ENCODE measurements at places on chromosomes 4 and X. TPM values are rescaled to one million over a fixed set of nuclear protein-coding genes. Genes with fewer than 3 reads are reported as not detected.

ASB9 gene
- total RNA-seq, result 0.32 TPM

DNA sequence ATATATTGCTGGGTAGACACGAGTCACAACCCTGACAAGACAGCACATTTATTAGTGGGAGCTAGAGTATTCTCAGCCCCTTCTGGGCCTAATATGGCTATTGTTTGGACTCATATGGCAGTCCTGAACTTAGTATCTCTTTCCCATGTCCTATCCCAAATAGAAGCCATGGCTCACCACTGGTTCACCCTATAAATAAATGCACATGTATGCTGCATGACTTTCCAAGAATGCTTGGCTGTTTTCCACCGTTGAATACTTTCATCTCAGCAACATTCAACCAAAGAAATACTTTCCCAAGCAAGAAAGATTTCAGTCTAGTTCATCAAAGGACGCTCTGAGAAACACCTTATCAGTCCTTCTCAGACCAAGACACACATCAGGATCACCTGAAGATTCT lies 36.7 kb downstream of the SMPX start:
- no peaks in the 10 kb centered on the region for H3K27me3 ChIP-seq
- DNase-seq, result no peak
- no peaks in the 10 kb centered on the region for H3K36me3 ChIP-seq
- H3K4me3 ChIP-seq, result no peak overlapping the region

- H3K27me3 ChIP-seq, result peaks cover 3% of the 10 kb centered on the region
- H3K4me1 ChIP-seq, result no peaks in the 10 kb centered on the region
- DNase-seq, result no peak
These were observed 114.1 kb downstream of the SOWAHB start for GRCh38 chr4:76783836-76784235.

- H3K36me3 ChIP-seq, result no peaks in the 10 kb centered on the region
- no peaks in the 10 kb centered on the region for H3K27me3 ChIP-seq
- DNase-seq, result no peak
- no peaks in the 10 kb centered on the region for H3K4me1 ChIP-seq
- no peak overlapping the region for H3K4me3 ChIP-seq
- H3K27ac ChIP-seq, result no peak overlapping the region
These were observed 45.0 kb downstream of the SOD3 start for GRCh38 chr4:24840362-24840761.

NLGN3 gene
- total RNA-seq, result 0.78 TPM

- no peak overlapping the region for H3K27ac ChIP-seq
- no peaks in the 10 kb centered on the region for H3K36me3 ChIP-seq
- peaks cover 5% of the 10 kb centered on the region for H3K4me1 ChIP-seq
- peak; percentile 66 for DNase-seq
These were observed 54.4 kb upstream of the LCORL start for GRCh38 chr4:18075823-18076433.

GNRHR gene
- not detected for total RNA-seq

DNA sequence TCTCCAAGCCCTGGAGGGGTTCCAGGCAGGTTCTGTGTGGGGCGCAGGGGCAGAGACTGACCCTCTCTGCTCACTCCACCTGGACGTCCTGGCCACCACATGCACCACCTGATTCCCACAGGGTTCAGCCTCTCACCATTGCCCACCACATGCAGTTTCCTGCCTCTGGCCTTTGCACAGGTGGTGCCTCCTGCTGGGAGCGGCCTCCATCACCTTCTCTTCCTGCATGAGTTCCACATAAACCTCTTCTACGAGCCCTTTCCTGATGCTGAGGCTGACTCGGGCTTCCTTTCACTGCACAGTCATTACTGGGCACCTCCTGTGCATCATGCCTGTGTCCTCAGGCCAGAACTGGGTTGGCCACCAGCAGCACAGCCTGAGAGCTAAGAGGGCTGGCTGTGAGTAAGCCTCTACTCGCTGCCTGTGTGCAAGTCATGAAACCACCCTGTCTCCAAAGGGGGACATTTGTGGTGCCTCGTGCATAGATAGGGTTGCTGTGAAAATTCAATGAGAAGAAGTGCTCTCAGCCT lies 19.9 kb downstream of the MAN2B2 start:
- DNase-seq, result no peak
- no peak overlapping the region for H3K4me3 ChIP-seq
- no peaks in the 10 kb centered on the region for H3K4me1 ChIP-seq
- no peak overlapping the region for H3K27ac ChIP-seq
- H3K27me3 ChIP-seq, result no peaks in the 10 kb centered on the region
- H3K36me3 ChIP-seq, result peaks cover 3% of the 10 kb centered on the region

CXCL1 gene
- total RNA-seq, result not detected

RENBP gene
- total RNA-seq, result 8.1 TPM

- no peaks in the 10 kb centered on the region for H3K36me3 ChIP-seq
- no peak for DNase-seq
- no peaks in the 10 kb centered on the region for H3K27me3 ChIP-seq
These were observed 166.8 kb upstream of the FRG1 start for GRCh38 chr4:189773909-189774308.

- no peak overlapping the region for H3K4me3 ChIP-seq
- DNase-seq, result no peak
- peaks cover 41% of the 10 kb centered on the region for H3K4me1 ChIP-seq
These were observed 75.5 kb downstream of the AMMECR1 start for GRCh38 chrX:110242371-110242770.

- DNase-seq, result no peak
- no peak overlapping the region for H3K27ac ChIP-seq
- H3K4me1 ChIP-seq, result no peaks in the 10 kb centered on the region
- no peaks in the 10 kb centered on the region for H3K36me3 ChIP-seq
- H3K27me3 ChIP-seq, result no peaks in the 10 kb centered on the region
These were observed 629.2 kb downstream of the KLHL13 start for GRCh38 chrX:117487421-117487820.

DNA sequence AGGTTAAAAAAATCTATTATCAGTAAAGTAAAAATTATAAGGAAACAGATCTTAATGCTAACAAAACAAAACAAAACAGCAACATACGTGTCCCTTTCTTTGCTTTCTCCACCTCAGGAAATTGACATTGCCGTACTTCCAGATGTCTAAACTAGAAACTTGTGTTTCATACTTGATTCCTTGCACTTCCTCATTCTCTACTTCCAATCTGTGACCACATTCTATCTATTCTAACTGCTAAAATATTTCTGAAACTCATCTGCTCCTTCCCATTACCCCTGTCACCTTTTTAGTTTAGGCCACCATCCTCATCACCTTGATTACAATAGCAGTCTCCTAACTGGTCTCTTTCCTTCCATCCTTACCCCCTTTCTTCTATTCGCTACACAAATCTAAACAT lies 22.5 kb upstream of the RPA4 start:
- DNase-seq, result no peak
- no peak overlapping the region for H3K4me3 ChIP-seq
- no peaks in the 10 kb centered on the region for H3K4me1 ChIP-seq

DNA sequence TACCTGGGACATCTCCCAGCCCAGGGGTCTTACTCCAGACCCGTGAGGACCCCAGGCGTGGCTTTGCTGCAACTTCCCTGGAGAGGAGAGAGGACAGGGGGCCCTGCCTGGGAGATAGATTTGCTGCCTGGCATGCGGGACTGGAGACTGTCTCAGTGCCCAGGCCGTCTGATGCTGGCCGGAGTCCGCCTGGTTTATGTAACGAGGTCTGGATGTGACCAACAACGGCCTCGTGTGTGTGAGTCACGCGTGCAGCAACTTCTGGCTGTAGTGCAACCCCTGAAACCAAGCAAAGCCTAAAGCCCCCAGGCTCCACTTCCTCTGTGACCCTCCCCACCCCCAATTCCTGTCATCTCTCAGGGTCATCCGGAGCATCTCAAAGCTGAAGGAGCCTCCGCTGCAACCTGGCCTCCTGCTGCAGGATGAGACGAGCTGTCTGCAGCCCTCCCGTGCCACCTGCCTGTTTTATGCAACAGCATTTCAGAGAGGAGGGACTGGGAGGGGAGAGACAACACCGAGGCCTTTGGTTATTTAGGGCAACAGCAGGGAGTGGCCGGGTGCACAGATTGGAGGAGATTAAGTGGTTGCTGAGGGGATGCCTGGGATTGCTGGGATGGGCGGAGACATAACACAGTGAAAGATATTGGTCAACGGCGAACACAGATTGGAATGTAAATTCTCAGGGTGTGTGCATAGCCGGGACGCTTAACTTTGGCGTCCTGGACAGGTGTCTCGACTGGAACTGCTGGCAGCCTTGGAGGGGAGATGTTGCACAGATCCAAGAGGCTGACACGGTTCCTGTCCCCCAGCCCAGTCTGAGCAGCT lies 16.0 kb downstream of the XG start:
- H3K36me3 ChIP-seq, result no peaks in the 10 kb centered on the region
- no peak overlapping the region for H3K27ac ChIP-seq
- H3K4me1 ChIP-seq, result peaks cover 5% of the 10 kb centered on the region
- peaks cover 9% of the 10 kb centered on the region for H3K27me3 ChIP-seq
- DNase-seq, result no peak
- H3K4me3 ChIP-seq, result no peak overlapping the region

DNA sequence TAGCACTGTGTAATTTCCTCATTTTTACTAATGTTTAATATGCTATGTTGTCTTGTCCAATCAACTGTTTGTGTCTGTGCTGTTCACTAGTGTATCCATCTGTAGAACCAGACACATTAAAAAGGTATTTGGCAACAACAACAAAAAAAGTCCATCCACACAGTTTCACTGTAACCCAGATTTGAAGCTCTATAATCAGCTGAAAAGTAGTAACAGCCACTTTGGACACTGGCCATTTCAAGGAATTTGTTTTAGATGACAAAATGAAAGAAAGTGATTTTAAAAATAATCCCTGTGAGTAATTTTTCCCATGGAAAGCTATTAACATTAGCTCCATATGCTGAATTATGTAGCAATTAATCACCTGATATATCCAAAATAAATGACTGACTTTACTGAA lies 2.2 kb upstream of the FBXL5 start:
- peaks cover 46% of the 10 kb centered on the region for H3K4me1 ChIP-seq
- no peak overlapping the region for H3K27ac ChIP-seq
- no peak for DNase-seq
- no peaks in the 10 kb centered on the region for H3K27me3 ChIP-seq

DNA sequence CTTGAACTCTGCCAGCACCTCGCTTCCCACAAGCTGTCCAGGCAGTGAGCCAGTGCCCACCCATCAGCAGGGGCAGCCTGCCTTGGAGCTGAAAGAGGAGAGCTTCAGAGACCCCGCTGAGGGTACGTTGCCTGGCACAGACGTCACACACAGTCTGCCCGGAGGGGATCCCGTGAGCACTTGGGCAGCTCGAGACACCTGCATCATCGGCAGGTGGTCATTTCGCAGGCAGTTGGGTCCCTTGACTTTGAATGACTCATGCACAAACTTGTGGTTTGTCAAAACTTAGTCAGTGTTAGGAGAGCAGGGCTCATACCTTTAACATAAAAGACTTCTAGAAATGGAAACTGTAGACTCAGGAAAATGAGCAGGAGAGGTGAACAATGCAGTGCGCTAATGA lies 9.9 kb downstream of the TACC3 start:
- peaks cover 48% of the 10 kb centered on the region for H3K4me1 ChIP-seq
- peaks cover 78% of the 10 kb centered on the region for H3K36me3 ChIP-seq
- peak; percentile 50 for DNase-seq
- H3K27ac ChIP-seq, result peak overlapping the region; percentile 33
